Endodermal cell (in vitro differentiated cells): ENCODE measurements at places on chromosomes 16 and 17.

DNA sequence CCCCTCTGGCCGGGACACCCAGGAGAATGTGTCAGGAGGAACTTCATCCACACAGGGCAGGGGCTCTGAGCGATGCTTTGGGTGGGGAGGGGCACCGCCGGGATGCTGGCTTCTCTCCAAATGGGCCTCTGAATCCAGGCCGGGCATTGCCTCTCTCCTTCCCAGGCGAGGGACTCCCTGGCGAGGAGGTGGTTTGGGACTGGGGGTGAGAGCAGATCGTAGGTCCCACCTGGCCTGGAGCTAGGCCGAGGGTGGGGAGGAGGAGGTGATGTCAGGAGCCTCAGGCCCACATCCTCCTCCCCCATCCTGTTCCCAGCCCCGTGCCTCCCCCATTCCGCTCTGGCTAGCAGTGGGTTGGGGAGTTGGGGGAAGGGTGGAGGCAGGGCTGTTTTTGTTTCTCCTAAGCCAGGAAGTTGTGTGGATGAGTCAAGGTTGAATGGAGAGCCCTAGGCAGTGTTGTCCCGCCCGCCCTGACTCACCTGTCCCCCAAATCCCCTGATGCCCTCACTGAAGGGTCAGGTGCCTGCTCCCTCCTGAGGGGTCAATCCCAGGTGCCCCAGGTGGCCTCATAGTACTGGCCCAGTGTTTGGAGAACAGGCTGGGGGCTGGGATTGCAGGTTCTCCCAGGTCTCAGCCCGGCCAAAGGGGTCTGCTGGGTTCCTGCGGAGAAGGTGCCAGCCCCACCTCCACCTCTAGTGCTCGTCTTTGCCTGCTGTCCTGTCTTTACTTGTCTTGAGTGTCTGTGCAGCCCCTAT, 2.8 kb downstream of the GRB7 start:
- H3K36me3 ChIP-seq = peaks cover 11% of the 10 kb centered on the region
- H3K27me3 ChIP-seq = no peaks in the 10 kb centered on the region
- H3K27ac ChIP-seq = no peak overlapping the region
- H3K4me1 ChIP-seq = peaks cover 5% of the 10 kb centered on the region
- H3K4me3 ChIP-seq = peak overlapping the region; percentile 87

GRCh38 chr17:59456923-59457615, 108.3 kb upstream of the DHX40 start:
- H3K27me3 ChIP-seq = no peaks in the 10 kb centered on the region
- no peak overlapping the region for H3K4me3 ChIP-seq
- H3K4me1 ChIP-seq = no peaks in the 10 kb centered on the region
- no peak for DNase-seq
- H3K27ac ChIP-seq = no peak overlapping the region
- no peaks in the 10 kb centered on the region for H3K36me3 ChIP-seq

- H3K27ac ChIP-seq = no peak overlapping the region
- DNase-seq = peak; percentile 98
- peak overlapping the region; percentile 73 for H3K4me3 ChIP-seq
- peaks cover 36% of the 10 kb centered on the region for H3K27me3 ChIP-seq
These were observed 890 bp upstream of the CLDN7 start for GRCh38 chr17:7262935-7263800.

DNA sequence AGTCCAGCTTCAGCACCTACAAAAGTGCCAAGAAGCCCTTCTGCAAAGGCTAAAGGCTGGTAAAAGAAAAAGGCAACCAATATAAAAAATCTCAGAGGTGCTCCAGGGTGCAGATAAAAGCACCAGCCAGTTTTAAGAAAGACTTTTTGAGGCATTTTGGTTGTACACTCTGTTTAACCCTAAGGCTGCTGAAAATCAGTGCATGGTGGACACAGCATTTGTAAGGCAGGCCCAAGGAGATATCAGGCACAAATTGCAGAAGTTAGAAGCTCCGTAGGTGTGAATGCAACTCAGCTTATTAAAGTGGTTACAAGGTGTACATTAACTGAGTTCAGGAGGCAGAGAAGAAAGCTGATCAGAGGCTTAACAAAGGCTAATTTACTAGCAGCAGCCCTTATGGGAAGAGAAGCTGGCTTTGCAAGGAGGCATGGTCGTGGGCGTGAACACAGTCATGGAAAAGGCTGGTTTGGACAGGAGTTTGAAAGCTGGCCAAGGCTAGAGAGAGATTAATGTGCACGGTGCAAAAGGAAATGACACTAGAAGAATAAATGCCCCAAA, 21.1 kb downstream of the ACSM1 start:
- H3K36me3 ChIP-seq = no peaks in the 10 kb centered on the region
- no peak overlapping the region for H3K27ac ChIP-seq
- H3K4me3 ChIP-seq = no peak overlapping the region
- peaks cover 12% of the 10 kb centered on the region for H3K27me3 ChIP-seq

- H3K4me1 ChIP-seq = peaks cover 5% of the 10 kb centered on the region
- no peaks in the 10 kb centered on the region for H3K27me3 ChIP-seq
- no peak overlapping the region for H3K4me3 ChIP-seq
- H3K27ac ChIP-seq = no peak overlapping the region
These were observed 86.1 kb upstream of the CCL2 start for GRCh38 chr17:34168989-34169388.

GRCh38 chr17:74119049-74119580, 84.4 kb upstream of the RPL38 start:
- H3K4me1 ChIP-seq = peaks cover 11% of the 10 kb centered on the region
- no peak overlapping the region for H3K4me3 ChIP-seq
- no peak for DNase-seq
- no peaks in the 10 kb centered on the region for H3K36me3 ChIP-seq

- no peaks in the 10 kb centered on the region for H3K36me3 ChIP-seq
- no peak overlapping the region for H3K4me3 ChIP-seq
- DNase-seq = no peak
- H3K4me1 ChIP-seq = no peaks in the 10 kb centered on the region
- no peak overlapping the region for H3K27ac ChIP-seq
These were observed 232.5 kb downstream of the RAB11FIP4 start for GRCh38 chr17:31623990-31624389.

DNA sequence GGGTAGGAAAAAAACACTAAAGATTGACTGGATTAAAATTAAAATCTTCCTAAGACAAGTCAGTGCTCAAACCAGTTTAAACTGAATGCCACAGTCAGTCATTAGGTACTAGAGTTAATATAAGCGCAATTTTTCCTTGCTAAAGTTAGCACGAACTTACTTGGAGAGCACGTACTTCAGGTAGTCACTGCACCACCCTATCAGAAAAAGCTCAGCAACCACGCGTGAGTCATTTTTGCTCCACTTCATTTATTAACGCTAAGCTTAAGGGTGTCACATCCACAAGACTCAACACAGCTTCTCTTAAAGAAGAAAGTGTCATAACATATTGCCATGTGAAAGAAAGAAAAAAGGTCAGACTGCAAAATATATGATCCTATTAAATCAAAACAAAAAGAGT, 53.1 kb downstream of the TEX2 start:
- no peak overlapping the region for H3K27ac ChIP-seq
- no peaks in the 10 kb centered on the region for H3K36me3 ChIP-seq
- H3K27me3 ChIP-seq = no peaks in the 10 kb centered on the region
- no peak overlapping the region for H3K4me3 ChIP-seq

DNA sequence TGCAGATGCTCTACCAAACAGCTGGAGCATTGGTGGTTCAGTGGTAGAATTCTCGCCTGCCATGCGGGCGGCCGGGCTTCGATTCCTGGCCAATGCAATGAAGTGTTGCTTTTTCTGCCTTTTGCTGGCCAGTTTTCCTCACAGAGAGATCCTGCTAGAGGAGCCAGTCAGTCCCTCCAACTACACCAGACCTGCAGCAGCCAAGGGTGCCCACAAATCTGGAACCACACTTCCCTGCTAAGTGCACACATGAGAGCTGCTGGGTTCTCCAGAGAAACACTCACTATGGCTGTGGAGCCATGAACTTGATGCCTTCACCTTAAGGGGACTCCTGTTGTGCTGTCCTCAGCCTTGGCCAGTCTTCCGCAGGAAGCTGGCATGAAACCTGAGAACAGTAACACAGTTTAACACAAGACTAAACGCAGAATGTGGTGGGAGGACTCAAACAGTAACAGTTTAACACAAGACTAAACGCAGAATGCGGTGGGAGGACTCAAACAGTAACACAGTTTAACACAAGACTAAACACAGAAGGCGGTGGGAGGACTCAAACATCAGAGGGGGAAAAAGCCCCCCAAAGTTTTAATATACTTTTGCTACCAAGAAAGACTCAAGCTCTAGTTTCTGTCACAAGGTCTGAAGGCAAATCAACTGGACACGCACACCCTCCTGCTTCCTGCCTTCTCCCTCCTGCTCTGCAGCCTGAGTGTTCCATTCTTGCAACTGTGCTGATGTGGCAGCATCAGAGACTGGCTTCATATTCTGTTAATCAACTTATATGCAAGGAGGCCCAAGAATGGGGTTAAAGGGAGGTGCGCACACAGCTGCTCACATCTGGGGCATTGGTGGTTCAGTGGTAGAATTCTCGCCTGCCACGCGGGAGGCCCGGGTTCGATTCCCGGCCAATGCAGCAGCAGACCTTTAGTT, 12.0 kb downstream of the VAC14 start:
- no peak overlapping the region for H3K27ac ChIP-seq
- H3K4me3 ChIP-seq = no peak overlapping the region
- H3K4me1 ChIP-seq = no peaks in the 10 kb centered on the region
- H3K27me3 ChIP-seq = no peaks in the 10 kb centered on the region
- DNase-seq = peak; percentile 69

- H3K4me3 ChIP-seq = no peak overlapping the region
- DNase-seq = no peak
- peaks cover 22% of the 10 kb centered on the region for H3K27me3 ChIP-seq
- no peak overlapping the region for H3K27ac ChIP-seq
These were observed 2.3 kb upstream of the RSKR start for GRCh38 chr17:28616281-28616680.

DNA sequence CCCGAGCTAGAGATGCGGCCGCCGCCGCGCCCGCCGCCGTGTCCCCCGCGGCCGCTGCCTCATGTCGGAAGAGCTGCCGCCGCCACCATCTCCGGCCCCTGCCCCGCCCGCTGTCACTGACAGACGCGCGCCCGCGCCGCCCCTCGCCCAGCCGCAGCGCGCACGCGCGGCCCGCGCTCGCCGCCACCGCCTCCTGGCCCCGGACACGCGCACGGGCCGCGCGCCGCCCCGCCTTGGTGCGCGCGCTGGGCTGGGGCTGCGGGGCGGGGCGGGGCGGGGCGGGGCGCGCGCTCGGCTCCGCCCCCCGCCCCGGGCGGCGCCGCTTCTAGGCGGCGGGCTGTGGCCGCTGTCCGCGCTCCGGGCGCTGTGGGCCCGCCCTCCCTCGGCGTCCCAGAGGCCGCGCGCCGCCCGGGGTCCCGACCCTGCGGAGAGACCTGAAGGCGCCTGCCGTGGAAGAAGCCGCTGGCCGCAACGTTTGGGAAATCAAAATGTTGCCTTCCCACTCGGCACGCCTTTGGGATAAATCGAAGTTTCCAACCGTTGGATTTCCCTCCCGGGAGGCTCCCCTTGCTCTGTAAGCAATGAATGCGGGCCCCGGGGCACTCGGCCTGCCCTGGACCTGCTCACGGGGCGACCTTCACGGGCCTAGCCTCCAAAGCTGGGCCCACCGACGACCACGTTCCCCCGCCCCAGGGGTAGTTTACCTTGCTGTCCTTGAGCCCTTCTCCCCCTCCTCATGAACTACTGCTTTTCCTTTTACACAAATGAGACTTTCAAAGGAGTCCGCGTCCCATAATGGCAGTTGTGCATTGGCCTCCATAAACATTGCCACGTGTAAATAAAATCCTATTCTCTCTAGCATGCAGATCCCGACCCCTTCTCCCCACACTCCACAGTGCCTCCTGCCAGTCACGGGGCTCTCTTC, at the start of gene ADCY9:
Gene ADCY9 (minus strand): TSS at position 118 of the 925 bp plus-strand sequence. CDS start 1,000 bp downstream, outside the sequence.
- peak; percentile 89 for DNase-seq
- no peaks in the 10 kb centered on the region for H3K36me3 ChIP-seq
- H3K4me1 ChIP-seq = no peaks in the 10 kb centered on the region
- H3K27ac ChIP-seq = no peak within 1 kb of the TSS
- peaks cover 49% of the 10 kb centered on the region for H3K27me3 ChIP-seq
- H3K4me3 ChIP-seq = peak within 1 kb of the TSS; percentile 74

GRCh38 chr16:28977703-28978662, 3.4 kb downstream of the SPNS1 start:
- peaks cover 36% of the 10 kb centered on the region for H3K36me3 ChIP-seq
- DNase-seq = peak; percentile 78
- H3K27me3 ChIP-seq = no peaks in the 10 kb centered on the region

GRCh38 chr17:48746916-48747444, 18.4 kb upstream of the HOXB13 start:
- H3K4me1 ChIP-seq = peaks cover 9% of the 10 kb centered on the region
- H3K27me3 ChIP-seq = peaks cover 100% of the 10 kb centered on the region
- no peak overlapping the region for H3K27ac ChIP-seq
- no peak overlapping the region for H3K4me3 ChIP-seq
- peak; percentile 72 for DNase-seq

DNA sequence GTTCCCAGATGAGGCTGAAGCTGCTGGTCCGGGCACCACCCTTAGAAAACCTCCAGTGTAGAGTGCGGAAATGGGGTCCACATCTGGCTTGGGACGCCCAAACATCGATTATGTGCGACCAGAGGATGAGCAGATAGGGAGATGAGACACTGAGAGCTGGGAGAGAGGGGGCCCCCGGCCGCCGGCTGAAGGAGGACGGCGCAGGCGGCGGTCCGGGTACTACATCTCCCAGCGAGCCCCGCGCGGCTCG, 182 bp upstream of the SPECC1 start:
- no peak for DNase-seq
- H3K4me1 ChIP-seq = no peaks in the 10 kb centered on the region
- no peak overlapping the region for H3K27ac ChIP-seq
- H3K36me3 ChIP-seq = no peaks in the 10 kb centered on the region
- peaks cover 51% of the 10 kb centered on the region for H3K27me3 ChIP-seq
- H3K4me3 ChIP-seq = peak overlapping the region; percentile 91

DNA sequence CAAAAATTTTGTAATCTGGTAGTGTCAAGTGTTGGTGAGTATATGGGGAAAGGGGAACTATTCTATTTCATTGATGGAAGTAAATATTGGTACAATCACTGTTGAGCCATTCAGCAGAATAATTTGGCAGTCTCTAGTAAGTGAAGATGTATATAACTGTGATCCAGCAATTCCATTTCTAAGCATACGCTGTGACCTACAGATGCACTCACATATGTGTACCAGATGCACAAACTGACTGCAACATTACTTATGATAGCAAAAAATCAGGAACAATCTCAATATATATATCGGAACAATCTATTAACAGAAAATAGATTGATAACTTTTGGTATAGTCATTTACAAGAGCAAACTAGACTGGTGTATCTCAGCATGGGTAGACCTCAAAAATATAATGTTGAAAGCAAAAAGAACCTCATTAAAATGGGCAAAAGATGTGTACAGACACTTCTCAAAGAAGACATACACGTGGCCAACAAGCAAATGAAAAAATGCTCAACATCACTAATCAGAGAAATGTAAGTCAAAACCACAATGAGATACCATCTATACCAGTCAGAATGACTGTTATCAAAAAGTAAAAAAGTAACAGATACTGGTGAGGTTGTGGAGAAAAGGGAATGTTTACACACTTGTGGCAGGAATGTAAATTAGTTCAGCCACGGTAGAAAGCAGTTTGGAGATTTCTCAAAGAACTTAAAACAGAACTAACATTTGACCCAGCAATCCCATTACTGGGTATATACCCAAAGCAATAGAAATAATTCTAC, 20.7 kb downstream of the ADAP2 start:
- H3K27me3 ChIP-seq = no peaks in the 10 kb centered on the region
- DNase-seq = no peak
- H3K4me3 ChIP-seq = no peak overlapping the region
- H3K27ac ChIP-seq = no peak overlapping the region
- H3K4me1 ChIP-seq = no peaks in the 10 kb centered on the region
